ENCODE measurements at places on chromosomes 7 and 10.

DNA sequence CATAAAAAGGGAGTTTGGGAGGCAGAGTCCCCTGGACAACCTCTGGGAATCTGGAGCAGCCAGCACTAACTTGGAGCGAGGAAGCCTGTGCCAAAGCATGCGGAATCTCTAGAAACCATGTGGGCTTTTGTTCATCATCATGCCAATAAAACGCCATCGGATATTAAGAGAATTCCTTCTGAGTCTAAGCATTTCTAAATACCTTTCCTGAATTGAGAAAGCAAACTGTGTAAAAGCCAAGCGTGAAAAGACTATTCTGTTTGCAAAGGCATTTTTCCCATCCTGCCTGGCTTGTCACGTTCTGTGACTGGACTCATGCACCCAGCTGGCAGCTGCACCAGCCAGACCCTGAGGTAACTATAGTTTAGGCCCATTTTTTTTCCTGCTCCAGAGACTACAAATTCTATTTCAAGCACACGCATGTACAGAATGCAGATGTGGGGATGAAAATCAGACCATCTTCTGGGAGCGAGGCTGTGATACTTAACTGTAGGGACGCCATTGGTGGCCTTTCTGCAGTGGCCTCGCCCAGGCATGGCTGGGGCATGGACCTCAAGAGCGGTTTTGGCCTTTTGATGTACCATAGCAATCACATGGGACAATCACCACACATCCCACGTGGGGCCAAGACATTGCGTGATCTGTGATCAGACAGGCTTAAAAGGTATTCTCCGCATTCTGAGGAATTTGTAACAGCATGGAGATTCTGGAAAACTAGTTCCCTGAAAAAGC is 218.9 kb downstream of the KIAA1217 start:
- DNase-seq = no peak

GRCh38 chr7:108083980-108084379 is 46.2 kb downstream of the LAMB4 start:
- no peak for DNase-seq

- DNase-seq = no peak
Measured at GRCh38 chr10:17286562-17287550, 58.8 kb downstream of the VIM start.

DNA sequence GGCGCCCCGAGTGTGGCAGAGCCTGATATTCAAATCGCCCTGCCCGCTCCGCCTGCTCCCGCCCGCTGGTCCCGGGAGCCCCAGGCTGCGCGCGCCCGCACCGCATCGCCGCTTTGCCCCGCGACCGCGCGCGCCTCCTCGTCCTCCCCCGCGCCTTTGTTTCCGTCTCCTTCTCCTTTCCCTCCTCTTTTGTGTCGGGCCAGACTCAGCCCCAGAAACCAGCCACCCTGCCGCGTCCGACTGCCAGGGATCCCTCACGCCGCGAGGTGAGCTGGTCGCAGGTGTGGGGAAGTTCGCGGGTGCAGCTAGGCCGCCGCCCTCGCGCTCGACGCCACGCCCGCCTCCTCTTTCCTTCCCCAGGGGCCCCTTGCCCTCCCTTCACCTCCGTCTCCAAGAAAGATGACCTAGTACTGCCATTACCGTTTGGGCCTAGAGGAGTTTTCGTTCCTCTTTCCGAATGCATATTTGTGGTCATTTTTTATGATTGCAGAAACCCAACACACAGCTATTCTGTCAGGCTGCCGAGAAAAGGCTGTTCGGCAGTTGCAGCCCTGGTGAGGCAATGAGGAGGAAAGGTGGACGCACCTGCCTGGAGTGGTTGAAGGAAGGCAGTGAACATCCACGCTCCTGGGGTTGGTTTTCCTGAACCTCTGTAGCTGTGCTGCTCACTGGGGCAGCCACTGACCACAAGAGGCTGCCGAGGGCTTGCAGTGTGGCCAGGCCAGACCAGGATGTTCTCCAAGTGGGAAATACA is 107.3 kb downstream of the SNX10 start:
- DNase-seq = no peak

DNA sequence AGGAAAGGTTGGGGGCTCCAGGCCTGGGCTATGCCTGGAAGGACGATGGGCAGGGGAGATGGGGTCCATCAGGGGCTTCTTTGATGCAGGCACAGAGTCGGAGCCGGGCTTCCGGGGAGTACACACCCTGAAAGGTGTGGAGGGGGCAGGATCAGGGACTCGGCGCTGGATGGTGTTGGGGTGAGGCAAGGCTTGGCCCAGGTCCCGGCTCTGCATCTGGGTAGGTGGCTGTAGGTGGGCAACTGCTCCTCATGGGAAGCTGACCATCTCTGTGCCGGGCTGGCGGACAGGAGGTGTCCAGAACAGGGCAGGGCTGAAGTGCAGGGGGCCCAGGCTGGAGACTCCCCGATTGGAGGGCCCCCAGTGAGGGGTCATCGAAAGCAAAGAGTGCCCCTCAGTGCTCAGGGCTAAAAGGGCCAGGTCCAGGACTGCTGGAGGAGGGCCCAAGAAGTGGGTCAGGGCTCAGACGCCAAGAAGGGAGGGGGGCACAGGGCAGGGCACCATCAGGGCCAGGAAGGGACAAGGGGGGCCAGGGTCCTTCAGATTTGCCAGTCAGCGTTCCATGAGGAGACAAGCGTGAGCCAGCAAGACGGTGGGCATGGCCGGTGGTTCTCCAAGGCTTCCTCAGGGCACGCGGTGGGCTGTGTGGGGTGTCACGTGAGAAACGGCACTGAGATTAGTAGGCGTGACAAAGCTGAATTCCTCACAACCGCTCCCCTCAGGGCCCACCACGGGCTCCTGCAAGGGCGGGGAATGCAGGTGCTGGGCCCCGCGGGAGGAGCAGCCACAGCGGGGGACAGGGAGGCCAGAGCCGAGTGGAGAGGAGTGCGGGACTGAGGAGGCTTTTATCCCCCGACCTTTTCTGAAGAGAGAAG is 97.0 kb downstream of the BMS1 start:
- DNase-seq = no peak

DNA sequence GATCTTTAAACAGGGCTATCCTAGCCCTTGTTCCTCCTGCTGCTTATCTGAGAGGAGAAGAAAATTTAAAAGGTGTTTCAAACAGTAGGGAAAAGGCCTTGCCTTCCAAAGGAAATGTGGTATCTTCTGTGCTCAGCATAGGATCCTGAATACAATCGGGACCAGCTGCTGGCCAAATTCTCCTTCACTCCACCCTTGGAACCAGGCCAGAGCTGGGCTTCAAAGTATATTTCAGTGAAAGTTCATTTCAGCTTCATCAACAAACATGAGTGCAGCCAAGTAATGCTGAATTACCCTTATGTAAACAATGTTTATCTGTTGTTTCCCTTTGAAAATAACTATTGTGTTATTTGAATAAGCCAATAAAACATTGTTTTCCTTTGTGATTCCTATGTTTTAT is 146.5 kb upstream of the MEOX2 start:
- DNase-seq = no peak

GRCh38 chr7:116797612-116798011 is 64.8 kb upstream of the CAPZA2 start:
- no peak for DNase-seq

- DNase-seq = no peak
Measured at GRCh38 chr7:139562961-139563565, 39.6 kb downstream of the CLEC2L start.

GRCh38 chr10:14074062-14074884 is 256.5 kb downstream of the FRMD4A start:
- DNase-seq = no peak

DNA sequence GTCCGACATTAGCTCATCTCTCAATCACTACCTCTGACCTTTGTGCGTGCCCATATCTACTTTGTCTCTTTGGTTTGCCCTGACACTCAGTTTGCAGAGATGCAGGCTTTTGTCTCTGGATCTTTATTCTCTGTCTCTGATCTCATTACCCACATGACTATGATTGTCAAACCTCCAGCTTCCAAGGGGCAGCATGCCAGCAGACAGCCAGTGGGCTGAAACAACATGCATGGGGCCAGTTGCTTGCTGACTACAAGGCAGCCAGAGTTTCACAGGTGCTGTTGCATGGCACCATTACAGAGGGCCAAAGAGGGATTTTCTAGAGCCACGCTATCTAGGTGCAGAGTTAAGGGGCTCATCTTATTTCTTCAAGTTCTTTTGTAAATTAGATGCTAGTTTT is 146.2 kb downstream of the SPAG6 start:
- DNase-seq = no peak

DNA sequence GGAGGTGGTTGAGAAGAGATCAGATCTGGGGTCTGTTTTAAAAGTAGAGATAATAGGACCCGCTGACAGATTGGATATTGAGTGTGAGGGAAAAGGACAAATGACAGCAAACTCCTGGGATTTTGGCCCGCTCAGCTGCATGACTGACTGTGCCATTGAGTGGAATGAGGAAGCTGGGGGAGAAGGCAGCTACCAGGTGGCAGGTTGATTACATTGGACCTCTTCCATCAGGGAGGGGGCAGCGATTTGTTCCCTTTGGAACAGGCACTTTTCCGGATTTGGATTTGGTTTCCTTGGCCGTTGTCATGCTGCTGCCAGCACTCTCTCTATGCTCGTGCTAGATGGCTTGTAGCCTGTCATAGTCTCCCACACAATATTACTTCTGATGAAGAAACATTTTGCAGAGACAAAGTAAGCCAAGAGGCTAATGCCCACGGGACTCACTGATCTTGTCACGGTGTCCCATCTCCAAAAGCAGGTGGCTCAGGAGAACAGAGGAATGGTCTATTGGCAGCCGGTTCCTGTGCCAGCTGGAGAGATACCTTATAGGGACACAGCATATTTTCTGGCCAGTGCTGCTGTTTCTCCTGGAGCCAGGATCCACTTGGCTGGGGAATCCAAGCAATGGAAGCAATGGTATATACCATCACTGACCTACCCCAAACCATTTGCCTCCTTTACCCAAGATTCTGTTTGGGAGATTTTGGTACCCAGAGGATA is 69.1 kb upstream of the WAC start:
- no peak for DNase-seq

DNA sequence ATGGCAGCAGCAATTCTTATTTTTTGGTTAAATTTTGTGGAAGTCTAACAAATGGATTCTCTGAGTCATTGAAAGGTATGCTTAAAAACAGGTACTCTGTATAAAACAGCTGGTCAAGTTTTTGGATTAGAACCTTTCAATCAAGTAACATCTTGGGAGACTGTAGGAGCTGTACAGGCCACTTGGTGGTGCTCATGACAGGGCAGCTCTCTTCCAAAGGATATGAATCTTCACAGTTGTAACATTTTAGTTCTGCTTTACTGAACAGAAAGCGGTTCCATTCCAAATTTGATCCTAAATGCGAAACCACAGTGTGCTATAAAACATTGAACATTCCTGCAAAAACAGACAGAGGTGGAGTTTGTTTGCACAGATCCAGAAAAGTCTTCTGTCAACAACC is 44.5 kb upstream of the AGR3 start:
- no peak for DNase-seq

- no peak for DNase-seq
Measured at GRCh38 chr7:51369746-51370145, 53.1 kb upstream of the COBL start.

DNA sequence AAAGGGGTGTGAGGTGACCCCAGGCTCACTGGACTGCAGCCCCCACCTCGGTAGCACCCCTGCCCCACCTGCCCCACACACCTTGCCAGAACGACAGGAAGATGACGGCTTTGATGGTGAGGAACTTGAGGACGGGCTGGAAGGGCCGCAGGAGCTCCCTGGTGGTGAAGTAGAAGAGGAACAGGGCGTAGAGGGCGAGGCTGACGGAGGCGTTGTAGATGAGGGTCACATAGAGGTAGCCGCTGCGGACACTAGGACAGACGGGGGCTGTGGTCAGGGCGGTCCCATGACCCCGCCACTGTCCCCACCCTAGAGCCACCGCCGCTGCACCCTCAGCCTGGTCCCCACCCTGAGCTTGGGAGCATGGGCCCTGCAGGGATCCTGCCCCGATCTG is 7.6 kb downstream of the TMEM184A start:
- DNase-seq = no peak

DNA sequence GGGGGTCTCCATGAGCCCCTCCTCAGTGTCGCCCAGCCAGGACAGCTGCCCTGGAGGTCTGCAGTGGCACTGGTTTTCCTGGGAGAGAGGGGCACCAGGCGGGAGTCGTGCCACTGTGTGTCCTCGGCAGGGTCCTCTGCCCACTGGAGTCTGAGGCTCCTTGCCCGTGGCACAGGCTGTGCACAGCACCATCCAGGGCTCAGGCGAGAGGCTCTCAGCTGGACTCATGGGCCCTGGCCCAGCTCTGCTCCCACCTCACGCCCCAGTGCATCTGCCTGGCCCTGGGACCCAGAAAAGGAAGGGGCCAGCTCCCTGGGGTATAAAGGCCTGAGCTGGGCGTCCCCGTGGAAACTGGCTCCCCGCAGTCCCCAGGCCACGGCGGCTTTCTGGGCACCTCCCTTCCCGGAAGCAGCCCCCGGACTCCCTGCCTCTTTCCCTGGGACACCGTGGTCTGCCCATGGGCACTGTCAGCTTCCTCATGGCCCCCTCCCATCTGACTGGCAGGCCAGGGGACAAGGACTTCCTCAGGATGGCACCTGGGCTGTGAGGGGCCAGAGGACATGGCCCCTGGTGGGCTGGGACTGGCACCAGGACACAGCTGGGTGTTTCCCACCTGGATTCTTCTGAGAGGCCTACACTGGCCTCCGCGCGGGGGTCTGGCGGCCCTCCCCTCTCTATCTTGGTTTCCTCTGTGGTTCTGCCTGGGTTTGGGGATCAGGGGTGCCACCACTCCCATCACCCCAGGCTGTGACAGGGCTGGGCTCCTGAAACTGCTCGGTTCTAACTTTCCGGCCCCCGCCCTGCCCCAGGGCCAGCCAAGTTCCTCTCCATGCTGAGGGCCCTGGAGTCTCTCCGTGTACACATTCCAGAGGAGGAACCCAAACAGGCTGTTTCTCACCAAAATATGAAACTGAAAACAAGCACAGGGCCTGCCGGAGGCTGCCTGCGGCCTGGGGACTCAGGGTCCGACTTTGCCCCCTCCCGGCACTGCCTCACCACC is 5.5 kb downstream of the FOXL3 start:
- DNase-seq = no peak

GRCh38 chr10:110563132-110563531 is 4.4 kb upstream of the SMC3 start:
- DNase-seq = no peak

DNA sequence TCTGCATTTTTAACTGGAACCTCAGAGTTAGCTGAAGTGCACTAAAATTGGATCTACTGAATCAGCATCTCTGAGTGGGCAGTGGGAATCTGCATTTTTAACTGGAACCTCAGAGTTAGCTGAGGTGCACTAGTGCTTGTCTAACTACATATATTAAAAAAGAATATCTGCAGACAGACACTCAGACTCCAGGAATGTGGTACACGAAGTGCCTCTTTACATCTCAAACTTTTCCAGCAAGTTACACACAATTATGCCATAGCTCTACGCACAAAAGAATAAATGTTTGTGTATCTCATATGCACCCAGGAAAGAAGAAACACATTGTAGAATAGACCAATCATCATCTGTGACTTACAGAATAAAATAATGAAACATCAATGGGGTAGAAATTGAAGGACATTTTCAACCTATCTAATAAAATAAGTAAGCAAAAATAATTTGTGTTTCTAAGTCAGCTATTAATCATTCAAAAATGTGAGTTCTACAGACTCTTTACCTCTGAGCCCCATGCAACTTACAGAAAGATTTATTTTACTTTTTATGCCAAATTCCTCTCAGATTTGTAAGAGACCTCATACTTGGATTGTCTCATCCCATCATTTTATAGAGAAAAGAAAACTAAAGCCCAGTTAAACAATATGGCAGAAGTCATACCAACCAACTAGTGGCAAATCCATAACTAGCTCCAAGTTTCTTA is 28.3 kb downstream of the PPP1R3A start:
- no peak for DNase-seq

GRCh38 chr10:125102246-125102645 is 58.1 kb downstream of the CTBP2 start:
- no peak for DNase-seq

GRCh38 chr10:60315311-60315710 is 74.4 kb downstream of the ANK3 start:
- no peak for DNase-seq
